ENCODE measurements at places on chromosomes 1 and 21.

GRCh38 chr21:43991447-43991991 lies 20.6 kb upstream of the TRAPPC10 start:
- no peak for DNase-seq

DNA sequence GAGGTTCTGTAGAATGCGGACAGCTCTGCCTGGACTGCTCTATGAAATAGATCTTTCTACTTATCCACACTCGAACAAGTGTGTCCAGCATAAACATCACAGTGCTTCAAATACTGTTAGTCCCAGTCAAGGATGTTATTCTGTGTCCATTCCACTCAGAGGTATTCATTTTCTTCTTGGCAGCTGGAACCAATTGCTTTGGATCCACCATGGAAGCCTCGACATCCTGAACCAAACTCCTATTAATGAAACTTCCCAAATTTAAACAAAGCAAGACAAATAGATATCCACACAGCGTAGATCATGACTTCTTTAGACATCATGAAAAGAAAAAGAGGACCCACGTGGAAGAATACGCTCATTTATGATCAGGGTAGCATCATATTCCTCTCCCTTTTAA lies 95.8 kb downstream of the DISC1 start:
- DNase-seq = no peak

DNA sequence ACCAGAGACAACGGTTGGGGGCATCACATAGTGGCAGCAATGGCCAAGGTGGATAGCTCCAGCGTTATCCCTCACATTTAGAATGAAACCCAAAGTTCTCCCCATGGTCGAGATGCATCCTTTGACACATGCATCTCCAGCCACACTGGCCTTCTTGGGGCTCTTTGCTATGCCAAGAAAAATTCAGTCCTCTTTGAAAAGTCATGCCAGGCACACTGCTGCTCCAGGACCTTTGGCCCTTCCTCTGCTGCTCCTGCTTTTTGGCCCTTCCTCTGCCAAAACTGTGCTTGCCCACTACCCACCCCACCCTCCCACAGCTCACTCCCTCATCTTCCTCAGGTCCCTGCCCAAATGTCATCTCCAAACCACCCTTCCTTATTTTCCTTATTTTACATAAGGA lies 106.4 kb downstream of the C1orf94 start:
- DNase-seq = no peak

DNA sequence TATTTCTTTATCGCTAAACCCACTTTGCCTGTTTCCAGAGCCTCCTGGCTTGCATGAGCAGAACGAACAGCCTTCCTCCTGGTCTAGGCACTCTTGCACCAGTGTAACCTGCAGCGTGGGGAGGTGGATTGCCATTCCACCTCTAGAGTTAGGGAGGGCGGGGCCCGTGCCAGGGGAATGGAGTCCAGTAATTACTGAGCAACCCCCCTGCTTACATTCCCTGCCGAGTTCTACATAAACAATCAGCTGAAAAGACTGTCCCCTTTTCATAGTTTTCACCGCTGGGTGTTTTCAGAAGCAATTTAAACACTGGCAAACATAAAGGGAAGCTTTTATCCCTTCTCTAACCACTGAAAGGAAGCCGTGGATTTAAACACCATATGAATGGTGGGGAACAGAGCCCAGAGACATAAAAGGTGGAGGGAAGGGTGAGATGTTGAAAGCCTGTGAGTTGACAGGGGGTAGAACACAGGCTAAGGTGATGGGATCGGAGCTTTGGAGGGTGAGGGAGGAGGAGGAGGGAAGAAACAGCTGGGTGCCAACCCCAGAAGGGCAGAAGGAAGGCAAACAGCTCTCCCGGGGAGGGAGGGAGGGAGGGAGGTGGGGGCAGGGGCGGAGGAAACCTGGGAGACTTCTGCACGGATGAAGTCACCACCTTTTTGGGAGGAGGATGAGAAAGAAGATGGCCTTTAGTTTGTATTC lies 68.0 kb upstream of the WDR26 start:
- peak; percentile 64 for DNase-seq

- DNase-seq = no peak
Measured at GRCh38 chr1:163414778-163415177, 93.0 kb downstream of the NUF2 start.

DNA sequence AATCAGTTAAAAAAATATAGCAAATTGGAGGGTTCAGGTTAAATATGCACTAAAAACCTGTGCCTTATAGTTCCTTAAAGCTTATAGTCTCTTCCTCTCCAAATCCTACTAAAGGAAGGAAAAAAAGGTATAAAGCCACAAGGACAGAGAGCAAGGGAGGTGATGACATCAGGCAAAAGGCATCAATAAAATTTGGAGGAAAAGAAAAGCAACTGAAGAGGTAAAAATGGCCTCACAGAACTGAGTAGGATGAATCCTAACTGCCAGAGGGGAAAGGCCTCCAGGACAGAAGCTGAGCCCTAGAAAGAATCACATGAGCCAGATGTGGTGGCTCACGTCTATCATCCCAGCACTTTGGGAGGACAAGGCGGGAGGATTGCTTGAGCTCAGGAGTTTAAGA lies 8.1 kb downstream of the CCSAP start:
- no peak for DNase-seq

DNA sequence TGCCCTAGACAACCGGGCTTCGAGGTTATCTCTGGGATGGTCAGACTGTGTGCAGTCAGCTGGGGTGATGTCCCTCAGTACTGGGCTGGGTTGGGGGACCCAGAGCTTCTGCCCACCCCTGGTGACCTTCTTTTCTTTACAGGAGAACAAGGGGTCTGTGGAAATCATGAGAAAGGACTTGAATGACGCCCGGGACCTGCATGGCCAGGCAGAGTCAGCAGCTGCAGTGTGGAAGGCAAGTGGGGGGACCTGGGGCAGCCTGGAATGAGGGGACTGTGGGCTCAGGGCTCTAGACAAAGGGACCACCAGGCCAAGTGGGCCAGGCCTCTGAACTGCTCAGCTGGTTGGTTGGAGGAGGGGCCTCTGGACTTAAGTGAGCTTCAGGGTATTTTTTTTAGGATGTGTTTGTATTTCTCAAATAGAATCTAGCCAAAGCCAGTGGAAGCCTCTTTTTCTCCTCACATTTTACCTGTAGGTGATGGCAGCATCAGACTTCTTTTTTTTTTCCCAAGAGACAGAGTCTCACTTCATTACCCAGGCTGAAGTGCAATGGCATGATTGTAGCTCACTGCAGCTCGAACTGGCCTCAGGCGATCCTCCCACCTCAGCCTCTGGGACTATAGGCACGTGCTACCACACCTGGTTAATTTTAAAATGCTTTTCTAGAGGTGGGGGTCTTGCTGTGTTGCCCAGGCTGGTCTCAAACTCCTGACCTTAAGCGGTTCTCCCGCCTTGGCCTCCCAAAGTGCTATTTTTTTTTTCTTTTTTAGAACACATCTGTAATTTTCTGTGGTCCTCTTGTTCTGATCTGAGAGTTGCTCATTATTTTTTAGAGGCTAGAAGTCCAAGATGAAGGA lies 1.9 kb downstream of the RNF187 start:
- DNase-seq = no peak

GRCh38 chr1:44031252-44032169 lies at the start of gene SLC6A9:
SLC6A9 (minus strand) TSS chr1:44031462; CDS start chr1:44024277, 7,185 bp downstream.
- DNase-seq = peak; percentile 76

DNA sequence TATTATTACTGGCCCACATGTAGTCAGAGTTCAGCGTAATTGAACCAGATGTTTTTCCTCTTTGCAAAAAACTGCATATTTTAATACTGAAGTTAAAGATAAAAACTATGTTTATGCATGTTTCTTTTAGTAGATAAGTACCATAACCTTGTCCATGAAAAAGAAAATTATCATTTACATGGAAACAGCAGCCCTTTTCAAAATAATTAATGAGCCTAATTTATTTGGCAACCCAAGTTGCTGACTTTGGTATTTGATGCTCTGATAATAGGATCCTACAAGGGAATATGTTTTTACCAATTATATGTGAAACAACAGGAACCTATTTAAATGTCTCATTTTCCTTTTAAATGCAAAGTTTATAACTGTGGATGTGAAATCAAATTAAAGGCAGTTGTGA lies 281.3 kb upstream of the C1orf105 start:
- DNase-seq = no peak

- DNase-seq = no peak
Measured at GRCh38 chr1:234611225-234611846, 1.4 kb upstream of the IRF2BP2 start.

- no peak for DNase-seq
Measured at GRCh38 chr1:22776035-22776613, 65.5 kb downstream of the EPHB2 start.

DNA sequence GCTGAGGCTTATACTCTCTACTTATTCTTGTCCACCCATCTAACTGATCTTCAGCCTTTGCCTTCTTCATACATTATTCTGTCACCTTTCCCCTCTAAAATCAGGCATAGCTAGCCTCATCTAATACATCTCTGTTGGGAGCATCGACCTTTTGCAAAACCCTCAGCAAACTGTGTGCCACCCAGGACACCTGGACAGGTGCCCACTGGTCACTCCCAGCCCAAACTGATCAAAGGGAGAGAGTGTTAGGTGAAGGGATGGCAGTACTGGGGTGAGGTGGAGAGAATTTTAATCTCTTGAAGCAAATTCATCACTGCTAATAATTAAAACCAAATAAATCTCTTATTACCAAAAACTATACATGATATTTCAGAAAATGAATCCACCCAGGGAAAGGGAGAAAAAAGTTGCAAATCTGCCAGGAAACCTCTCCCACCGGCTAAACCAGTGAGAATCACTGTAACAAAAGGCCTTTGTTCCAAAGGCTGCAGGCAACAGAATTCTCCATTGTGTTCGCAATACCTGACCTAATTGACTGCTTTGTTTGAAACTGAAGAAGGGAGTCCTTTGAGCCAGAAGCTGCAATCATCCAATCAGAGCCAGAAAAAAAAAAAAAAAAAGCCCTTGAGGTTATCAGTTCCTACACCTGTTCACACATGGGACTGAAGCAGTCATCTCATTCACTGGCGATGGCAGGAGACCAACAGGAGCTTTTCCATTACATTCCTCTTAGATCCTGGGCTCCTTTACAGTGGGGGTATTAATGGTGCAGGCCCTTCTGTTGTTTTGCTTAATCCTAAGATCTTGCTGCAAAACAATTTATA lies 172.6 kb downstream of the APP start:
- DNase-seq = no peak

DNA sequence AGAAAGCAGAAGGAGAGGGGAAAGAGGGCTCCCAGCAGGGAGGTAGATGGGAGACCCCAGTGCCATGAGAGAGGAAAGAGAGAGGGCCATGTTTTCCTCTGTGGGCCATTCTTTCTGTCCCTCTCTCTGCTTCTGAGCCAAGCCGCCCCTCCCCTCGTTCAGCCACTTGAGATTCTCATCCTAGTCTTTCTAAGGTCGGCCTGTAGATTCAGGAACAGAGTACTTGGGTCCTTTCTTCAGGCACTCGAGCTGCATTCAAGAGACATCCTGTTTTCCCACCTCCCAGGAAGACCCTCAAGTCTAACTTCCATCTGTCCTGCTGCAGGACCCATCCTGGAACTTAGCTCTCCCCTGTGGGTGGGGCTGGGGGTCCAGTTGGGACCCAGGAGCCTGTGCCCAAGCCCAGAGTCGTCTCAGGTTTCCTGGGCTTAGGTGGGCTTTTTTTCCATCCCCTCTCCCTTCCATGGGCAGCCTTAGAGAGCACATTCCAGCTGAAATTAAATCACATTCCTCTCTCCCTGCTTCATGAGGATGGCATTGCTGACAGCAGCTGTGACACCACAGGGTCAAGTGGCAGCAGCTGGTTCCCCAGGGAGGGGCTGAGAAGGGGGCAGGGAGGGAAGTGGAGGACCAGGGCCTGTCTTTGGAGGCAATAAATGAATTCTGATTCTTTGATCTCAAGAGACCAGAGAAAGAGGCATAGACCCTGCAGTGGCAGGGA lies 13.0 kb downstream of the NES start:
- DNase-seq = no peak

DNA sequence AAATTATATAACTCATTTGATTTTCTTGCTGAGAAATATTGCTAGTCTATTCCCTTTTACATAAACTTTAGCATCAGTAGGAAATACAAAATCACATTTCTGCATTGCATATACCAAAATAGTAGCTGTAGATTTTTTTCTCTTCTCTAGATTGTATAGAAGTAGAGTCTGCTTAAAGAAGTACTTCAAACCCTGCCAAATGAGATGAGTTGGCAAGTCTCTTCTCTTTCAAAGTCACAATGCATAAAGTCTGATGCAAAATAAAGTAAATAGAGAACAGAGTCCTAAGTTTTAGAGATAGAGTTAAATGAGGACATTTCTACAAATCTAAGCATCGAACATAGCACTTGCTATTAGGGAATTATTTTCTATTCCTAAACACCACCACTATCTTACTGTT lies 6.4 kb downstream of the PLPPR4 start:
- DNase-seq = no peak

DNA sequence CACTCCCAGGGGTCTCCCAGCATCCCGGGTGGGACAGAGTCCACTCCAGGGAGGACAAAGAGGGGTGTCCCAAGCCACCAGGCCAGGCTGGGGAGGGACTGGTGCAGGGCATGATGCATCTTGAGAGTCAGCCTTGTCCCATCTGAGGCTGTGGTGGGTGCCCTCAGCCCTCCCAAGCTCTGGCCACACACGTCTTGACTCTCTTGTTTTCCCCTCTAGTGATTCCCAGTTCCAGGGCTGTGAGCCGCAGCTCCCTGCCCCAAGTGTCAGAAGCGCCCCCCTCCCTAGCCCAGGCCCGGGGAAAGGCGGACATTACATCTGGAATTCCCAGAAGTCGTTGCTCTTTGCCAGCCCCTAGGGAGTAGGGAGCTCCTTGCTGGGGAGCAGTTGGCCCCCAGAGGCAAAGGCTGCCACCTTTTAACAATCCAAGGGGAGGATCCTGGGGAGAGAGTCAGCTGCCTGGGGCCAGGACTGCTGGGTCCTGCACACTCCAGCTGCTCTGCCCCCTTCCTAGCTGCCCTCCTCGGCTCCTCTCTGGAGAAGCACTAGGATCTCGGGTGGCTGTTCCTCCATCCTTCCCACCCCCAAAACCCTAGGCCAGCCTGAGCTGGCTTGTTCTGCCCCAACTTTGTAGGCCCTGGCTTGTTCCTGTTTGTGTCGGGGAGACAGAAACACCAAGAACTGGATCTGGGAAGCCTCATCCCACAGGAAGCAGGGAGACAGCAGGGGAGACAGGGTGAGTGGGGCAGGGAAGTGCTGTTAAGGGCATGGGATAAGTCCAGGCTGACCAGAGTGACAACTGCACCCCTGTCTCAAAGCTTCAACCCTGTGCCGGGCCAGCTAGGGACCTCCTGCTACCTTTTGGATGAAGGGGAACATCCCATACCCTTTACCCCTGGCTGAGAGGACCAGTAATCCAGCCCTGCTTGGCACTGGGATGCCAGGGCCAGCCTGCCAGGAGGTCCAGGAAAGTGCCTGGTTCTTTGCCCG lies 3.2 kb upstream of the PTPN7 start:
- DNase-seq = no peak

GRCh38 chr1:232512712-232513111 lies 117.2 kb downstream of the SIPA1L2 start:
- DNase-seq = no peak

GRCh38 chr1:219813294-219813693 lies 115.1 kb downstream of the SLC30A10 start:
- DNase-seq = no peak

GRCh38 chr1:38039331-38040088 lies 7.1 kb downstream of the POU3F1 start:
- DNase-seq = no peak

Data from MG63 (cell line).